ENCODE measurements at places on chromosomes 1 and 21.
A peak's percentile ranks its signal among the peaks of the same experiment; 100 is the strongest.

- peak; percentile 76 for DNase-seq
Observed at GRCh38 chr1:203686091-203686632, 59.5 kb downstream of the ATP2B4 start.

GRCh38 chr21:45922648-45923047, 58.9 kb upstream of the COL6A1 start:
- DNase-seq, result no peak

DNA sequence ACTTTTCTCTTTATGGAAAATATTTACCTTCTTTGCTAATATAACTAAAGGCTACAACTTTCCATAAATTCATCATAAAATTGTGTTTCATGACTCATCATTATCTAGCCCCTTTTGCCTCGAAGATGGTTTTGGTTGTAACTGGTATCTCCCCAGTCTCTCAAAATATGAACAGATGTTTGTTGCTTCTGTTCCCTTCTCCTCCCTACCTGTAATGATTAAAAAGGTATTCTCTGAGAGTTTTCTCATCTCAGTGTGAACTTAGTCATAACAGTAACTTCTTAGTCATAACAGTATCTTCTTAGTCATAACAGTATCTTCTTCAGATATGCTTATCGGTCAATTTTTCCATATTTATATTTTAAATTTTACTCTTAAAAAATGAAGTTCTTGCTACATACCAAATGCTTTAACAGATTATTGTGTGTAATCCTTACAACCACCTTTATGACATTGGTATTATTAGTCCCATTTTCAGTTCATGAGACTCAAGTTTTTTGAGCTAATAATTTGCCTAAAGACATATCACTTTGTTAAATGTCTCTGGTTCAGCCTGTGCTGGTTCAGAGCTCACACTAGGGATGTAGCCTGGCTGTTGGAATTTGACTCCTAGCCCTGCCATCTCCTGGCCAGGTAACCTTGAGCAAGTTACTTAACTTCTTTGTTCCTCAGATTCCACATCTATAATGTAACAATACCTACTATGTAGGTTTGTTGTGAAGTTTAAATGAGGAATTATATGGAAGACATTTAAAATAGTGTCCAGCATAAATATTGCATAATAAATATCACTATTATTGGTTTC, 32.6 kb downstream of the ATP1B1 start:
- no peak for DNase-seq

DNA sequence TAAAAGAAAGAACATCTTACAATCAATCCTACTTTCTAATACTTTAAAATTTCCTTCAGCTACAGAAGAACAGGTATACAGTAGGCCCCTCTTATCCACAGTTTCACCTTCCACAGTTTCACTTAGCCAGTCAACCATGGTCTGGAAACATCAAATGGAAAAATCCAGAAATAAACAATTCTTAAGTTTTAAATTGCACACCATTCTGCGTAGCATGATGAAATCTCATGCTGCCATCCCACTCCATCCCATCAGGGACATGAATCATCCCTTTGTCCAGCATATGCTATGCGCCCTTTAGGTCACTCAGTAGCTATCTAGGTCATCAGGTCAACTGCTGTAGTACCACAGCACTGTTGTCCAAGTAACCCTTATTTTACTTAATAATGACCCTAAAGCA, 67.7 kb downstream of the HSF2BP start:
- no peak for DNase-seq

GRCh38 chr1:56056438-56057287, 522.7 kb downstream of the PLPP3 start:
- peak; percentile 73 for DNase-seq

DNA sequence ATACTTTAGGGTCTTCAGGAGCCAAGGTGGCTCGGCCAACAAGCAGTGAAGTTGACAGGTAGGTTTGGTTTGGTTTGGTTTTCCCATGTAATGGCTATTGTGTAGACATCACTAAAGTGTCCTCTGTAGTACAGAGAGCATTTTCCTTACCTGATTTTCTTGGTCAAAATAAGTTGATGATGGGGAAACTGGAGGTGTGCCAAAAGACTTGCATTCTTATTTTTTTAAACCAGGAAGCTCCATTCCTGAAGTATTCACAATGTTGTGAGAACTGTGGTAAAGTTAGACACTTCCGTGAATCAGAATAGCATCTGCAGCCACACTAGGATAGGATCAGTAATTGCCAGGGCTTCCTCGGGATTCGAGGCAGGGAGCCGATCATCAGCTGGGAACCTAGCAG, 2.9 kb downstream of the ZBTB37 start:
- DNase-seq, result no peak

GRCh38 chr21:28509031-28509430, 483.6 kb downstream of the LTN1 start:
- no peak for DNase-seq

DNA sequence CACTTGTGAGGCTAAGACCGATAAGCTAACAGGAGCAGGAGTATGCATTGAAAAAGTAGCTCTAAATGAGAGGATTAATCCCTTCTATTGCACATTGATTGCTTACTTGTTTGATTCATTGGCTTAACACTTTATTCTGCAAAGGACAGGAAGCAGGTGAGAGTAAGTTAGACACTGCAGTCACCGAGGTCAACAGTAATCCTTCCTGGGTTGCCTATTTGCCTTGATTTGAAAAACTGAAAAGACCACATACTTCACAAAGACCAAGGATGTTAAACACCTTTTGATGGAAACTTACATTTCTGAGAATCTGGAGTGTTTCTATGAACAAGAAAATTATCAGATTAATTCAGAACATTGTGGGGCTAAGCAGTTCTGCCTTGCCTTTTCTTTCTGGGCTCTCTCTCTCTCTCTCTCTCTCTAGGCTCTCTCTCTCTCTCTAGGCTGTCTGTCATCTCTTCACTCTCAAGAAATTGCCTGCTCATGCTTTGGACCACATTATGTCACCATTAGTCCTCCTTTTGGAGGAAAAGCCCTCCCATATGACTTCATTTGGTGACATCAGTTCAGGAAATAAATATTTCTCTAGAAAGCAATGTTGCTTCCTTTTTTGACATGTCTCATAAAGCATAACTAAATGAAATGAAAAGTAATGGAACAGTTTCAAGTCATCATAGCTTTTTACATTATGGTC, 103.8 kb downstream of the TNFSF18 start:
- DNase-seq, result peak; percentile 71

DNA sequence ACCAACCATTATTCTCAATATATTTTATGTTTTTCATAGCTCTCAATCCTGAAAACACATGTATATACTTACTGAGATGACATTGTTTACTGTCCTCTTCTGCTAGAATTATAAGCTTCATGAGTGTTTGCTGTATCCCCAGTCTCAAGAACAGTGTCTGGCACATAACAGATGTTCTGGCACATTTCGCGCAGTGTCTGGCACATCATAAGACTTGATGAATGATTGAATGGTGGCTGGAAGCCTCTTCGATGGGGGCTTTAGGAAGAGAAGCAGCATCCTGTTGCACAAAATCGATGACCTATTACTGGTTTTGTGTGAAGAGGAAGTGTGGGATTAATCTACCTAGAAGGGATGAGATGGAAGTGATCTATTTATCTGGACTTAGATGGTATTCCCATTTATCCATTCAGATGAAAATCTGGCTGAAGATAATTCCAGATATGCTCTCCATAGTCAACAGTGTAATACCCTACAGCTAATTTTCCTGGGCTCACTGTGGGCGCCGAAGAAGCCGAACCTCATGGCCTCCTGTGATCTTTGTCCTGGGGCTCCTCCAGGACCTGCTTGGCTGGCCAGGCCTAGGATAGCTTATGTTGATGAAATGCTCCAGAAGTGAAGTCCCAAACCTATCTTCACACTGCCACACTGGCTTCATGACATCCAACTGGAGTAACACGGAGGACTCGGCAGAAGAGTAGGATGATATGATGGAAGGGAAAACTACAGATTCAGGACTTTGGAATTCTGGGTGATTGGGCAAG, 26.5 kb downstream of the CD34 start:
- DNase-seq, result no peak

- no peak for DNase-seq
Observed at GRCh38 chr1:194062962-194063361, 876.5 kb upstream of the B3GALT2 start.

All from fibroblast of skin of scalp (primary cell).